ENCODE measurements at places on chromosomes 1 and 21. TPM values are rescaled to one million over a fixed set of nuclear protein-coding genes. Genes with fewer than 3 reads are reported as not detected.

ALX3 gene
- not detected for total RNA-seq

CDC73 gene
- total RNA-seq: 48.0 TPM

PCAT6 gene
- total RNA-seq: not detected

LCE2C gene
- total RNA-seq: not detected

CSF3R gene
- 13.3 TPM for total RNA-seq

ORC1 gene
- total RNA-seq: 1.7 TPM

SYPL2 gene
- total RNA-seq: 61.5 TPM

- no peak for DNase-seq
Measured at GRCh38 chr1:35377555-35377954, 109.0 kb downstream of the ZMYM4 start.

GRCh38 chr1:36693161-36693525 is 210.4 kb upstream of the CSF3R start:
- DNase-seq: no peak

GRCh38 chr1:78619803-78620579 is at the start of gene IFI44L:
Gene IFI44L (plus strand): TSS chr1:78620448. CDS start chr1:78627916, 7,468 bp downstream.
- peak; percentile 63 for DNase-seq

DNA sequence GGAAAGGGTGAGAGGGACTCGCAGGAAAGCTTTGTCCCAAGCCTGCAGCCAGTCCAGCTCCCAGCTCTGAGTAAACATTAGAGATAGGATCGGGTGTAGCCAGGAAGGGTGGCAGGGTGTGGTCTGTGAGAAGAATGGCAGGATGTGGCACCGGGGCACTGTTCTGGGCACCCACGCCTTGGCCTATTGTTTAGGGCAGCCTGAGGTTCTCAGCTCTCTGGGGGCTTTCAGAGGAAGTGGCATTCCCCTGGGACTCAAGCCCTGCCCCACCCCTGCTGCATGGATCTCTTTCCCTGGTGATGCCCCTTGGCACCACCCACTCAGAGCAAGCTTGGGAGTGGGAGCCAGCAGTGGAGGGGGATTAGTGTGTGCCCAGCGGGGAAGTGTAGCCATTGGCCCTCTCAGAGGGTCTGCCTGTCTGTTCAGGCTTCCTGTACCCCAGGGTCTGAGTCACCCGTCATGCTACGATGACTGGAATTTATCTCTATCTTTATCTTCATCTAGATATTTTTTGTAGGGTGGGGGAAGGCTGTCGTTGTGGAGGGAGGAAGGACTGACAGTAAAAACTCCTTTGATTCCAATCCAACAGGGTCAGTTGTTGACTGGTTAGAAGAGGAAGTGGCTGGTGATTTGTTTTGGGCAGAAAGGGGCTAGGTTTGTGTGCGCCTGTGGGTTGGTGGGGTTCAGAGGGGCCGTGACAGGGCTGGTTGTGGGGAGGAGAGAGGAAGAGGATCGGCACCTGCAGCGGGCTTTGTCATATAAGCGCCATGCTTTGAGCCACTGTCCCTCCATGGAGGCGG is 31.6 kb downstream of the SOX13 start:
- no peak for DNase-seq

DNA sequence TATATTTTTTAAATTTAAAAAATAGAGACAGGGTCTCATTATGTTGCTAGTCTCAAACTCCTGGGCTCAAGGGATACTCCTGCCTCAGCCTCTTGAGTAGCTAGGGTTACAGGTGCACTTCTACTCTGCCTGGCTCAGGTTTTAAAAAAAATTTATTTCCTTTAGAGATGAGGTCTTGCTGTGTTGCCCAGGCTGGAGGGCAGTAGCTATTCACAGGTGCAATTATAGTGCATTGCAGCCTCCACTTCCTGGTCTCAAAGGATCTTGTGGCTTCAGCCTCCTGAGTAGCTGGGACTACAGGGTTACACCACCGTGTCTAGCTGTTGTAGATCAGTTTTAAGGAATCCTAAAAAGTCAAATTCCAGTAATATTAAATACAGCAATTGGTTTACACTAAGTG is 5.0 kb downstream of the RNF11 start:
- DNase-seq: no peak

- peak; percentile 65 for DNase-seq
Measured at GRCh38 chr1:201999625-202000238, 10.7 kb upstream of the ELF3 start.

GRCh38 chr21:41737651-41738324 is 29.1 kb downstream of the RIPK4 start:
- DNase-seq: no peak

- peak; percentile 31 for DNase-seq
Measured at GRCh38 chr1:41915786-41916571, 2.7 kb downstream of the HIVEP3 start.

DNA sequence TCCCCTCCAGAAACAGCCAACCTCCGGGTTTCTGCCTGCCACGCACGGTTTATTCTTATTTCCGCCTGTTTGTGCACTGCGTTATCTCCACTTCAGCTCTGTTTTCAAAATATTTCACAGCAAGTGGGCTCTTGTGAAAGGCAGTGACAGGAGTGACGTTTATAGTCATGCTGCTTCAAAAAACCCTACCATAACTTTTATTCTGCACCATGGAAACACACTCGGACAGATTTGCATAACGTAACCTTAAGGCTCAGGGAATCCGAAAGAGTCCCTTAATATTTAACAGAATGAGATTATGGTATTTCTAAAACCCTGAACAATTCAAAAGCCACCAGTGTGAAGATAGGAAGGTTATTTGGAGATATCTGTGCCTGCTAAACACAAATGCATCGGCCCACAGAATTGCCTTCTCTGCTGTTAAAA is 782 bp upstream of the SDE2 start:
- no peak for DNase-seq

DNA sequence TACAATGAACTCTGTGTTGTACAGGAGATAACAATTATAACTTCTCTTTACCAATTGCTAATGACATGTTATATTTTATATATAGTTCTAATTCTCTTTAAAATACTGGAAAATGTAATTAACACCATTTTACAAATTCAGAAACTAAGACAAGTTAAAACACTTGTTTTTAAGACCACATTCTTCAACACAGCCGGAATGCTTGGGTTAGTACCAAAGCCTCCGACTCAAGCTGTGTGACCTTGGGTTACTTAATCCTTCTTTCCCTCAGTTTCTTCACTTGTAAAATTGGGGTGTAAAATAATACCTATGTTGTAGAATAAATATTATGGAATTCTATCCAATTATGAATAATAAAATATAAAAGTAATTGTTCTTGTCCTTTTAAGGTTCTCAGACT is 378.7 kb downstream of the USH2A start:
- DNase-seq: no peak

DNA sequence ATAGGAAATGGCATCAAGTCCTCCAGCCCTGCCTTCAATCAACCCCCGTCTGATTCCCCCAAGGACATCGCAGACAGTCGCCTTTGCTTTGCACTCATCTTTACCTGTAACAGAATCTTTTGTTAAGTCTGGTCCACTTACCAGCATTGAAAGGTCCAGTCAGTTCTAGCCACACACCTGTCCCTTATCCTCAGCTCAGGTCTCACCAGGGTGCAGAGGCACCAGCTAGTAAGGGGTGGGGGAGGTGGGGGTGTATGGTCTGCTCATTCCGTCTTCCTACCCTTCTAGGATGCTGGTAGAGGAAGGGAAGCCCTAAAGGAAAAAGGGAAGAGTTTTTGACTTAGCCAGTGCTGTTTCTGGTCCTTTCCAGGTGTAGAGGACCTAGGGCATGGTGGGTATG is 427.7 kb downstream of the MATN1 start:
- no peak for DNase-seq

- DNase-seq: no peak
Measured at GRCh38 chr1:84885469-84885868, 7.5 kb downstream of the LPAR3 start.

DNA sequence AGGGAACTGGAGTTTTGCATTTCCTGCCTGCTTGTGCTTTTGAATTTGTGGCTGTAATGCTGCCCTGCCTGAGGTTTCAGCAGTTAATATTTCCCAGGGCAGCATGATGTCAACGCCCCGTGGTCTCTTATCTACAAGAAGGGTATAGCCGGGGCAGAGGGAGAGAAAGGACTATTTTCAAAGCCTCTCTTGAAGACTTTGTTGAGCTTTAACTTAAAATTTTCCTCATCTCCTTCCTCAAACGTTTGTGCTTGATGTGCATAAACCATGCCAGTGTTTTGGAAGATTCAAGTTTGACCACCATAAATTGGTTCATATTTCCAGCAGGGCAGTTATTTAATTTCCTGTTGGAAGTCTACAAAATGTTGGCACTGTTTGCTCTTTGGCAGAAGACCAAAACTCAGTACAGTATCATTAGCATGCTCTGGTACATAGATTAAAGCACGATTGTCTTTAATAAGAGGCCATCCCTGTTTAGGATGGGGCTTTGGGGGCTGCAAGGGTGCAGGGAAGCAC is 43.4 kb downstream of the ROR1 start:
- DNase-seq: peak; percentile 43

- DNase-seq: peak; percentile 24
Measured at GRCh38 chr1:46180082-46180616, 3.9 kb upstream of the P3R3URF start.

GRCh38 chr1:59393211-59394180 is 96.6 kb downstream of the FGGY start:
- peak; percentile 95 for DNase-seq

GRCh38 chr1:23597635-23598388 is 38.5 kb upstream of the ID3 start:
- DNase-seq: no peak

DNA sequence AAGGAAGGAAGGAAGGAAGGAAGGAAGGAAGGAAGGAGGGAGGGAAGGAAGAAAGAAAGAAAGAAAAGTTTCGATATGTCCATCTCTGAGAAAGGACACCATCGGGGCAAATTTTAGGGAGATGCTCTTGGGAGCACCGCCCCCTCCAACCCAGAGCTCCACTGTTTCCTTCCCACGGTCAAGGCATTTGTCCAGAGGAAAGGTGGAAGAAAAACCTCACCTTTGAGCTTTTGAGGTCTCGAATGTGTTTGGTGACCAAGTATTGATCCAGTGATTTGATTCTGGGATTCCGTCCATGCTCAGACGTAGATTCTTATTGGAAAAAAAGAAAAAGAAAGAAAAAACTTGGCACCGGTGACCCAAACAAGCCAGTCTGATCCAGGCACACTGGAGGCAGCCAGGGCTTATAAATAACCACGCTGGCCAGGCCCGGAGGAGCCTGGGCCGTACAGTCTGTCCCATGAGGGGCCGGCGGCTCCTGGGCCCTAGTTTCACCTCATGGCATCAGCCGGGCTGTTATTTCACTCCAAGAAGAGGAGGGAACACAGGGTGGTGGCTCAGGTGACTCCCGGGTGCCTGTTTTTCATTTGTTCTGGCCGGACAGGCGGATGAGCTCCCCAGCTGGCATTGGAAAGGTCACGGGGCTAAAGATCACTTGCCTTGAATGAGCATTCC is 36.1 kb upstream of the SLC25A33 start:
- DNase-seq: no peak

DNA sequence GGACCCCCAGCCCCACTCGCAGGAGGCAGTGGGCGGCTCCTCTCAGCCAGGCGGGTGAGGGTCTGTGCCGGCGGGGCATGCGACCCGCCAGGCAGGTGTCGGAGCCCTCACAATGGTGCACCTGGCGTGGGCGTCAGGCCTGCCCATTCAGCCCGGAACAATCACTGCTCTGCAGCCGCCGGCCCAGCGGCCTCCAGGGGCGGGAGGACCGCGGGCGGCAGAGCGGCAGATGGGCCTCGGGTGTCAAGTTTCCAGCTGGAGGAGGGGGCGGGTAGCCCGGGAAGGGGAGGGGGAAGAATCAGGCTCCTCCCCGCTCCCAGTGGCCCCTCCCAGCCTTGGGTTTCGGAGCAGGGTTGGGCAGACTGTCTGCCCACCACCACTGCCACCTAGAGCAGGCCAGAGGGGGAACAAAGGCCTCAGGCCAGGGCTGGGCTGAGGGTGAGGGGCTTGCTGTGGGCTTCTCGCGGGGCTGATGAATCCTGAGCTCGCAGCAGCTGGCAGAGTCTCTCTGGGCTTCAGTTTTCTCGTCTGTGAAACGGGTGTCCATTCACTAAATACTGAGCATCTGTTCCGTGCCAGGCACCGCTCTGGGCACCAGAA is 39.5 kb upstream of the CASZ1 start:
- peak; percentile 91 for DNase-seq

DNA sequence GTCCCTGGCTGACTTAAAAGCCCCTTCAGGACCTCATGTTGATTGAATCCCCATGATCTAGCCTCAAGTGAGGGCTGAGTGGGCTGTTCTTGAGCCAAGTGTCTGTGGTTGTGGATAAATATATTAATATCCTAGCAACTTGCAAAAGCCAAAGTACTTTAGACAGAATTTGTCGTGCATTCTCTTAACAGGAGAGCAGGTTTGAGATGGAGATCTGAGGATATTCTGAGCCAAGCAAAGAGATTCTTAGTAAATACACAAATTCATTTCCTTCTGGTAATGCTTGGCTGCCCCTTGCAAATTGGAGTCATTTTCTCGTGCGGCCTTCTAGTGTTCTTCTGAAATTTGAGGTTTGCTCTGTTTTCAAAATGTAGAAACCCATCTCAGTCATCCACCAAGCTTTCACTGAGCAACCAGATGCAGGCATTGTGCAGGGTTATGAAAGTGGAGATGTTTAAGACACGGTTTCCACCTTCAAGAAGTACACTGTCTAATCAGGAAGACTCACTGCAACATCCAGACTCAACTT is 242.1 kb upstream of the JUN start:
- DNase-seq: peak; percentile 42

- DNase-seq: no peak
Measured at GRCh38 chr1:32554288-32554687, 15.1 kb downstream of the ZBTB8A start.

- DNase-seq: no peak
Measured at GRCh38 chr1:202018468-202019234, 8.3 kb downstream of the ELF3 start.

- DNase-seq: no peak
Measured at GRCh38 chr21:32756096-32756495, 15.5 kb downstream of the PAXBP1 start.

DNA sequence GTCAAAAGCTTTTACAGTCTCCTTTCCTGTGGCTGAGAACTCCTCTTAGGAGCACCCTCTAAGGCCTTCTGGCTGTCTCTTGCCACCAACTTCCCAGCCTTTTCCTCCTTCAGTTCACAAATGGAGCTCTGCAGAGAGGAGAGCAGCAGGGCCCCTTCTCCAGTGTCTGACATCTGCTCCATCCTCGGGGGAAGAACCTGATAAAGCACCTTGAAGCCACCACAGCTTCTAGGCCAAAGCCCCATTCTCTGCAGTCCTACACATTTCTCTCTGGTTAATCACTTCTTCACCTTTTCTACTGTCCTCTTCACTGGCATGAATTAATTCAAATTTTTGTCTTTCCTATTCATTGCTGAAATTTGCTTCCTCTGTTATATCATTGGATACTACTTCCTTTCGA is 378.1 kb upstream of the POU3F1 start:
- DNase-seq: no peak

DNA sequence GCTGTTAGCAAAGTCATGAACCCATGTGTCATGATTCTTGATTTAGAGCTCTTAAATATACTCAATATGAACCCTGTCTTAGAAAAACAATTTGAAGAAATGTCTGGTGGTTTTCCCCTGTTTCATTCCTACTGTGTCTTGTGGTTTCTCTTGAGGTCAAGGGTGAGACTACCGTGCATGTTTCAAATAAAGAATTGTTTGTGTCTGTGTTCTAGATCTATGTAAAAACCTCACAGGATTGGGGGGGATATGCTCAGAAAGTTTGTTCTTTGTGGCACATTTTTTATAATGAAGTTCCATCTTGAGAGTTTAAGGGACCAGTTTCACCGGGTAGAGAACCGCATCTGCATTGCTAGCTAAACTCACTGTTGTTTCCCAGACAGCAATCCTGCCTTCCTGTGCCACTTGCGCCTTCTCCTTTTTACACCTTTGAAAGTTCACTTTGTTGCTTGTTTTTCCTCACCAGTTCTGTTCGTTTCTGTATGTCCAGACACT is 30.9 kb upstream of the CACYBP start:
- no peak for DNase-seq

GRCh38 chr1:210325026-210325670 is 3.6 kb upstream of the HHAT start:
- no peak for DNase-seq

Measured in tongue (tissue), 3 donors.